ENCODE measurements at places on chromosomes 1 and 21.

DNA sequence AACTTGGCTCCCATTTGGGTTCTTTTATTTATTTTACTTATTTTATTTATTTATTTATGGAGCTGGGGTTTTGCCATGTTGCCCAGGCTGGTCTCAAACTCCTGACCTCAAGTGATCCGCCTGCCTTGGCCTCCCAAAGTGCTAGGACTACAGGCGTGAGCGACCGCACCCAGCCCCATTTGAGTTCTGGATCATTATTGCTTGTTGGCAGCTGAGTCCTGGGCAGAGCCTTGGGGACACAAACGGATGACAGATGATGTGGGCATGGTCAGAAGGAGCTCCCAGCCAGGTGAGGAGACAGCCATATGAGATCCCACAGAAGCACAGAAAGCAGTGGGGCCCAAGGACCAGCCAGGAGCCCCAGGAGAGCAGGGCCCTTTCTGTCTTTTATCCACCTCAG is 254.0 kb downstream of the MATN1 start:
- H3K4me3 ChIP-seq: no peak overlapping the region
- peaks cover 14% of the 10 kb centered on the region for H3K27me3 ChIP-seq
- no peaks in the 10 kb centered on the region for H3K4me1 ChIP-seq
- H3K36me3 ChIP-seq: no peaks in the 10 kb centered on the region
- no peak overlapping the region for H3K27ac ChIP-seq

- no peak overlapping the region for H3K4me3 ChIP-seq
- H3K36me3 ChIP-seq: no peaks in the 10 kb centered on the region
- DNase-seq: no peak
- no peak overlapping the region for H3K27ac ChIP-seq
Observed at GRCh38 chr1:66182551-66183178, 351.3 kb upstream of the SGIP1 start.

DNA sequence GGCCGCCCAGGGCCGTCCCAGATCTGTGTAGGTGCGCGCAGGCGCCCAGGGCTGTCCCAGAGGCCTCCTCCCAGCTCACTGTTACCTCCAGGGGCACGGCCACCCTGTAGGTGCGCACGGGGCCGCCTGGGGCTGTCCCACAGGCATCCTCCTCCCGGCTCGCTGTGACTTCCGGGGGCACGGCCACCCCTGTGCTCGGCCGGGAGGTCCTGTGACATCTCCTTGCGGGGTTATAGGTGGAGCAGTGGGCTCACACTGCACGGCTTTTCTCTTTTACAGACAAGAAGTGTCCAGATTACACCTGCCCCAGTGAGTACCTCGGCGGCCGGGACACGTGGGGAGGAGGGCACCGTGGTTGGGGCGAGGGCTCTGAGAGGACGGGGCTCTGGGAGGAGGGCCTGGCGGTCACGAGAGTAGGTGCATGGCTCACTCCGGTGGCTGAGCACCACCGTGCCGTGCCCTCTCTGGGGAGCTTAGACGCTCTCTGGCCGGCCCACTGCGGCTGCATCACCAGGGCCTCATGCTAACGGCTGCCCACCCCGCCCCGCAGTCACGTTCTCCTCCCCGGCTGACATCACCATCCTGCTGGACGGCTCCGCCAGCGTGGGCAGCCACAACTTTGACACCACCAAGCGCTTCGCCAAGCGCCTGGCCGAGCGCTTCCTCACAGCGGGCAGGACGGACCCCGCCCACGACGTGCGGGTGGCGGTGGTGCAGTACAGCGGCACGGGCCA is 21.4 kb downstream of the COL6A1 start:
- H3K36me3 ChIP-seq: no peaks in the 10 kb centered on the region
- H3K4me1 ChIP-seq: no peaks in the 10 kb centered on the region
- no peak for DNase-seq
- no peaks in the 10 kb centered on the region for H3K27me3 ChIP-seq
- no peak overlapping the region for H3K4me3 ChIP-seq
- no peak overlapping the region for H3K27ac ChIP-seq

- peak; percentile 36 for DNase-seq
- peaks cover 16% of the 10 kb centered on the region for H3K27me3 ChIP-seq
- H3K27ac ChIP-seq: no peak overlapping the region
- no peak overlapping the region for H3K4me3 ChIP-seq
- no peaks in the 10 kb centered on the region for H3K36me3 ChIP-seq
Observed at GRCh38 chr1:6172549-6172948, 7.6 kb downstream of the CHD5 start.

DNA sequence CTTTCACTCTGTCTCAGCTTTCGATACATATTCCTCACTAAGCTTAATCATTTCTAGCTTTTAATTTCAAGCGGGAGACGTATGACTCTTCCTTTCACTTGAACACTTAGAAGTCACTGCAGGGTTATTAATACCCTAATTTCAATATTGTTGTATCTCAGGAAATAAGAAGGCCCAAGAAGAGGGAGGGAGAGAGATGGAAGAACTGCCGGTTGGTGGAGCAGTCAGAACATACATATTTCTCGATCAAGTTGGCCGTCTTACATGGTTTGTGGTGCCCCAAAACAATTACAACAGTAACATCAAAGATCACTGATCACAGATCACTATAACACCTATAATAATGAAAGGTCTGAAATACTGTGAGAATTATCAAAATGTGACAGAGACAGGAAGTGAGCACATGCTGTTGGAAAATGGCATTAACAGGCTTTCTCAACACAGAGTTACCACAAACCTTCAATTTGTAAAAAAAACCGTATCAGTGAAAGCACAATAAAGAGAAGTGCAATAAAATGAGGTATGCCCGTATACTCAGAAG is 145.4 kb upstream of the HP1BP3 start:
- H3K4me1 ChIP-seq: no peaks in the 10 kb centered on the region
- H3K27ac ChIP-seq: no peak overlapping the region
- no peaks in the 10 kb centered on the region for H3K27me3 ChIP-seq
- H3K36me3 ChIP-seq: no peaks in the 10 kb centered on the region
- no peak for DNase-seq
- no peak overlapping the region for H3K4me3 ChIP-seq

- H3K36me3 ChIP-seq: no peaks in the 10 kb centered on the region
- no peaks in the 10 kb centered on the region for H3K27me3 ChIP-seq
- no peaks in the 10 kb centered on the region for H3K4me1 ChIP-seq
- H3K4me3 ChIP-seq: no peak overlapping the region
Observed at GRCh38 chr1:203531063-203531462, 37.1 kb downstream of the OPTC start.

- H3K4me1 ChIP-seq: no peaks in the 10 kb centered on the region
- no peak for DNase-seq
- H3K36me3 ChIP-seq: no peaks in the 10 kb centered on the region
- H3K4me3 ChIP-seq: no peak overlapping the region
Observed at GRCh38 chr1:220550811-220551399, 23.0 kb downstream of the MARK1 start.

GRCh38 chr1:210796421-210796820 is 337.5 kb downstream of the KCNH1 start:
- no peak for DNase-seq
- H3K4me3 ChIP-seq: no peak overlapping the region
- no peaks in the 10 kb centered on the region for H3K4me1 ChIP-seq

DNA sequence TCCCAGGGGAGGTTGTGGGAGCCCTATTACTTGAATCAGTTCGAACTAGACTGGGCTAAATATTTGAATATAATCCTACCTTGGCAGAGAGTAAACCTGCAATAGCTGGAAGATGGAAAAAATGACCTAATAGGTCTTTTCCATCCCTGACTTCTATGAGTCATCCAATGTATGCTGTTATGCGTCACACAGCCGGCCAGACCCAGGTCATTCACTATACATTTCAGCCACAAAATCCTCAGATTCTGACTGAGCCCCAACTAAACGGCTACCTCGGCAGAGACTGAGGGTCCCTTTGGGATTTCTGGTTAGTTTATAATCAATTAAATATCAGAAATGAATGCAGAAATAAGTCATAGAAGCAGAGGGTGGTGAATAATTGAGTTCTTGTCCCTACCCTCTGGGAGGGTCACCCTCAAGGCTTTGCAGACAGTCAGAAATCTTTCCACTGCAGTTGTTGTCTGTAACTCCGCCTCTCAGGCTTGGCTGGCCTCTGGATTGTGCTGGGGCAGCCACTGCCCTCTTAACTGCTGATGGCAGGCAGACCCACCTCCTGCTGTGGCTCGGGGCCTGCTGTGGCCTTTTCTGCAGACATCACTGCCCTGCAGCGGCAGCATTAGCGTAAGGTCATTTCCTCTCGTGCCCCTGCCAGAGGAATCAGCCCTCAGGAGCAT is 240.5 kb downstream of the TGFB2 start:
- no peaks in the 10 kb centered on the region for H3K4me1 ChIP-seq
- H3K27me3 ChIP-seq: no peaks in the 10 kb centered on the region
- no peak overlapping the region for H3K27ac ChIP-seq
- no peak overlapping the region for H3K4me3 ChIP-seq
- DNase-seq: no peak

Measured in HepG2 (cell line).